ENCODE measurements at places on chromosomes 3 and 15. TPM values are rescaled to one million over a fixed set of nuclear protein-coding genes. Genes with fewer than 3 reads are reported as not detected.

DNA sequence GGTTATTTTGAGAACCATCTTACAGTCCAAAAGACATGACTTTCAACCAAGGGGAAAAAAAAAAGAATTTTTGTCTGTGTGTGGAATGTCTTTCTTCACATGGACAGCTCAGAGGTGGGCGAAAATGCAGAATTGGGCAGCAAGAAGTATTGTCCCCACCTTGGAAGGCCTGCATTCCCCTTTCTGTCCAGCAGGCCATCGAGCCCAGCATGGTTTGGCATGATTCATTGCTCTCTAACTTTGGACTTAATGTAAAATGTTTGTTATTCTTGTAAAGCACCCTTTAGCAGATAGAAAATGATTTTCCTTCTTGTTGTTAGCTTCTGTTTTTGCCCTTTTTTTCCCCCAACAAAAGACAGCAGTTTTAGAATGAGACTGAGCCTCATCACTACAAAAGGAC lies 12.4 kb downstream of the MYO1E start:
- DNase-seq = no peak

- DNase-seq = no peak
Measured at GRCh38 chr3:155853214-155854140, 750 bp downstream of the SLC33A1 start.

DNA sequence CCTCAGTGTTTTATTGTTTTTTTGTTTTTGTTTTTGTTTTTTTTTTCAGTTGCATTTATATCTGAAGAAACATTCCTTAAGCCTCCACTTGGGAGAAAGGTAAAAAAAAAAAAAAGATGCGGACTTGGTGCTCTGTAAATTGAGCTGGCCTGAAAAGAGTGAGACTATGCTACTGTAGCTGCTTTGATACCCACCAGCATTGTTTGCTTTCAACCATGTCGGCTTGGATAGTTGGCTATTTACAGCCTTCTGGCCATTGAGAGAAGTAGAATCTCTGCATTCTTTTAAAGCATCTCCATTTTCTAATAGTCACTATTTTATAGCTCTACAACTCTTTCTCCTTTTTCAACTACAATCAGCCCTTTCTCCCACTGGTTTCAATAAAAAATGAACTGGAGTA lies 149.6 kb downstream of the ZIC4 start:
- no peak for DNase-seq

DNA sequence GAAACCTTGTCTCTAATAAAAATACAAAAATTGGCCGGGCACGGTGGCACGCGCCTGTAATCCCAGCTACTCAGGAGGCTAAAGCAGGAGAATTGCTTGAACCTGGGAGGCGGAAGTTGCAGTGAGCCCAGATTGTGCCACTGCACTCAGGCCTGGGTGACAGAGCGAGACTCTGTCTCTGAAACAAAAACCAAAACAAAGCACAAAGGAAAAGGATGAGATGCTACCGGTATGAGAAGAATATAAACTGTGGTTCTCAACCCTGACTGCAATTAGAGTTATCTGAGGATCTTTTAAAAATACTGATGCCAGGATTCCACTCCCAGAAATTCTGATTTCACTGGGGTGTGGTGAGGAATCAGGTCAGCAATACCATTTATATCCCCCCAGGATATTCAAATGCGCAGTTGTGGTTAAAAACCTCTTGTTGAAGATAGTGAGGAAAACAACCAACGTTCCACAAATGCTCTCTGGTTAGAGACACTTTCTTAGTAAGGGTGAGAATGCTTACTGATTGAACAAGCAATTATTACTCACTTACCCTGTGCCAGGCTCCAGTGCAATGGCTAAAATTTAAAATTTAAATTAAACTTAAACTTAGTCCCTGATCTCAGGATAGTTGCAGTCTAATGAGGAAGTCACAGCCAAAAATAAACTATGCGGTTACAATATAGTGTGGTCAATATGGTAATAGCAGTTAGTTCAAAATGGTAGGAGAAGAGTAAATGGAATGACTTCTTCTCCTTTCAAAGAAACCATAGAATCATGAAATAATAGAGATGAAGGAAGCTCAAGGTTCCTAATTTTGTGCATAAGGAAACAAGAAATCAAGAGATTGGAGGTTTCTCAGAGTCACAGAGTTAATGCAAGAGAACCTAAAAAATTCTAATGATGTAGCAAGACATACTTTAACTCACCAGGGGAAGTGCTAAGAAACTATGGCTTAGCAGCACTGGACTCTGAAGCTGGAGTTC lies 109.5 kb downstream of the SSR3 start:
- DNase-seq = no peak

GRCh38 chr3:99644746-99645145 lies 6.4 kb downstream of the COL8A1 start:
- DNase-seq = no peak

DNA sequence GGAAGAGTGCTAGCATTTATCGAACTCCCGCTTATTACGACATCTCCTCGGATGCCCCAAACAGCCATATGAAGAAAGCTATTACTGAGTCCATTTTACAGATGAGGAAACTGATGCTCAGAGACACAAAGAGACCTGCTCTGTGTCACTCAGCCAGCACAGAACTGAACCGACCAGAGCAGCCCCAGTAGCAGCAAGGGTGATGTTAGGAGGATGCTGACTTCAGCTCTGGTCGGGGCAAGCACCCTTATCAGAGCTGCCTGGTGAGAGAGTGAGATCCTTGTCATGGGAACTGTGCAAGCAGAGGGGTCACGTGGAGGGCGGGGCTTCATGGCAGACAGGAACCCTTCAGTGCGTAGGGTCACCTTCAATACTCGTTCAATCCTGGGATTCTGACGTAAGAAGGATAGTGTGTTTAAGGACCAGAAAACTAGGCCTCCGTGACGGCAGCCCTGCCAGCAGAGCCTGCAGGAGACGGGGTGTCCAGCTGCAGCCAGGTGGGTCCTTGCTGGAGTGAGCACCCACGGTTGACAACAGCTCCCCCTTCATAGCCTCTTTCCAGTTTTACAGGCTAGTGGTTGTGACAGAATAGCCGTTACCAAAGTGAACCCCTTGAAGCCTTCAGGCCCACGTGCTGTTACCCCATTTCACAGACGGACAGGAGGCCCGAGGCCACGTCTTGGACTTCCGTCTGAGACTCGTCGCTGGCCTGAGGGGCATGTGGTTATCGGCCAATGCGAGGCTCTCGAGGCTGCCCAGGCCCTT lies 12.0 kb upstream of the IQSEC1 start:
- no peak for DNase-seq

DNA sequence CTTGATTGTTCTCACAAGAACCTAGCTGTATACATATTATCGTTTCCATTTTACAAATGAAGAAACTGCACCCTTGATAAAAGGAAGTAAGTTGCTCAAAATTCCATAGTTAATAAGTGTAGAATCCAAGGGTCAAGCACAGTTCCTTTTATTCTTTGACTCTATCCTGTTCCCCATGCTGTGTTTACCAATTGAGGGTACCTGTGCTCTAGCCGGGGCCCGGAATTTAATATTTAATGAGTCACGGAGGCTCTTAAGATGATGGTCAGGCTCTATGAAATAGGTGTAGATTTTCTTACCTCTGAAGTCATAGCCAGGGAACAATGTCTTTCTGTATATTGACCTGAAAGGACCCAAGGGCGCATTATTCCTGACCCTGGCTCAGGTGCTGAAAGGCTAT lies 65.2 kb downstream of the LPP start:
- DNase-seq = no peak

DNA sequence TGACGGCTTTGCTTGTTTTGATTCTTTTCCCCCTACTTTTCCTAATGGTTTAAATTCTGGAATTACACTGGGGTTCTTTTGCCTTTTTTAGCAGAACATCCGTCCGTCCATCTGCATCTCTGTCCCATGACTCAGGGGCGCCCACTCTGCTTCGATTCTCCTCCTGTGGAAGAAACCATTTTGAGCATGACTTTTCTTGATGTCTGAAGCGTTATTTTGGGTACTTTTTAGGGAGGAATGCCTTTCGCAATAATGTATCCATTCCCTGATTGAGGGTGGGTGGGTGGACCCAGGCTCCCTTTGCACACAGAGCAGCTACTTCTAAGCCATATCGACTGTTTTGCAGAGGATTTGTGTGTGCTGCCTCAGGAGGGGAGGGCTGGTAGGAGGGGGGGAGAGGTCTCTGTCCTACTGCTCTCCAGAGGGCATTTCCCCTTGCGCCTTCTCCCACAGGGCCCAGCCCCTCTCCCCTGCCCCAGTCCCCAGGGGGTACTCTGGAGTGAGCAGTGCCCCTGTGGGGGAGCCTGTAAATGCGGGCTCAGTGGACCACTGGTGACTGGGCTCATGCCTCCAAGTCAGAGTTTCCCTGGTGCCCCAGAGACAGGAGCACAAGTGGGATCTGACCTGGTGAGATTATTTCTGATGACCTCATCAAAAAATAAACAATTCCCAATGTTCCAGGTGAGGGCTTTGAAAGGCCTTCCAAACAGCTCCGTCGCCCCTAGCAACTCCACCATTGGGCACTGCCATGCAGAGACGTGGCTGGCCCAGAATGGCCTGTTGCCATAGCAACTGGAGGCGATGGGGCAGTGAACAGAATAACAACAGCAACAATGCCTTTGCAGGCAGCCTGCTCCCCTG lies 19.5 kb upstream of the BSN start:
- DNase-seq = no peak

- no peak for DNase-seq
Measured at GRCh38 chr3:169939751-169940150, 26.9 kb upstream of the SEC62 start.

DNA sequence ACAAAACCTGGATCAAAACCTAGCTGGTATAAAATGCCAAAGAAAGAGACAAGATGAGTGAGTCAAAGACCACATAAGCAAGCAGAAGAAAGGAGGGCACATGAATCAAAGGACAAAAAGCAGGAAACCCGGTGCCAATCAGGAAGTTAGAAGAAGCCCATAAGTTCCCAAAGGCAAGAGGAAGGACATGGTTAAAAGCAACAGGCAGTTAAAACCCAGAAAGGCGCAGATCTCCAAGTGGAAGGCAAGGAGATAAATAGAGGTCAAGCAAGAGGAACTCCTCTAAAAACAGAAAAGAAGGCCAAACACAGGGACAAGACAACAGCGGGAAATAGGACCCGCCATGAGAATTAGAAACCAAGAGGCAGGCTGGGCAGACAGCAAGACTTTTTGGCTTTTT lies 4.4 kb downstream of the TMOD2 start:
- no peak for DNase-seq

DNA sequence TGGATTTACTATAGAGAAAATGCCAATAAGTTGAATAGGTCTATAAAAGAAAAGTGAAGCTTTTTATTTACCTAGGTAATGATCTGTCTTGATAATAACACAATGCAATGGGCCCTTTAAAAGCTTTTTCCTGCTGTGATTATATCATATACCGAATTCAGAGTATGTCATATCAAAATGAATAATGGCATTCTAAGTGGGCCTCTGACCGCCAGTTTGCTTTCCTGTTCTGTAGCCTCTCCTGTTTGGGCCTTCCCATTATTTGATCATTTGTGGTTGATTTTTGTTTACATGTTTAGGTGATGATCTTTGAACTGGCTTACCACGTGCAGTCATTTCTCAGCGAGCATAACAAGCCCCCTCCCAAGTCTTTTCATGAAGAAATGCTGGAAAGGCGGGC lies 14.9 kb downstream of the EIF2AK4 start:
- no peak for DNase-seq

GRCh38 chr15:78637776-78638435 lies 3.1 kb downstream of the CHRNB4 start:
- no peak for DNase-seq

- DNase-seq = no peak
Measured at GRCh38 chr3:115146418-115147328, at the start of gene ZBTB20. ZBTB20 (minus strand) TSS chr3:115147288.

- DNase-seq = no peak
Measured at GRCh38 chr3:160434071-160434470, 15.5 kb downstream of the TRIM59 start.

- no peak for DNase-seq
Measured at GRCh38 chr3:60759439-60759838, 491.8 kb downstream of the FHIT start.

Gene PRSS50
- total RNA-seq = not detected

Gene CCR9
- total RNA-seq = not detected

Gene RPP25
- 10.7 TPM for total RNA-seq

Gene KLHL6
- total RNA-seq = 5.7 TPM

Gene ZIC1
- not detected for total RNA-seq

Gene SUCNR1
- total RNA-seq = 1.8 TPM

Gene GOLIM4
- 26.0 TPM for total RNA-seq

Gene SERINC4
- total RNA-seq = 0.22 TPM

Data from mesenteric fat pad (tissue), 1 donor.